T-helper 1 cell treated with Interleukin-12 subunit alpha and Interleukin-12 subunit beta and Interleukin-4 antibody, amounts not matched to agents 30 ng/mL and 1 ng/mL, for 36 hours (primary cell): ENCODE measurements at places on chromosomes 4 and X. TPM values are rescaled to one million over a fixed set of nuclear protein-coding genes. Genes with fewer than 3 reads are reported as not detected.

Gene G6PD
- 70.1 and 72.7 TPM in 2 replicates for total RNA-seq

Gene PAGE1
- not detected in 2 replicates for total RNA-seq

Gene SLC2A9
- 3.2 and 3.6 TPM in 2 replicates for total RNA-seq

Gene DCAF4L1
- 0.32 TPM in 2 replicates for total RNA-seq

Gene PASD1
- total RNA-seq, result not detected in 2 replicates

Gene ZNF185
- total RNA-seq, result 1.0 and 1.1 TPM in 2 replicates

Gene TMEM47
- not detected in 2 replicates for total RNA-seq

Gene USP17L15
- total RNA-seq, result not detected in 2 replicates

Gene MAP7D3
- 16.4 and 17.2 TPM in 2 replicates for total RNA-seq

Gene ATP2B3
- 0.07 and 0.12 TPM in 2 replicates for total RNA-seq

Gene TASL
- total RNA-seq, result 12.8 and 15.6 TPM in 2 replicates

Gene PDS5A
- total RNA-seq, result 106 TPM in 2 replicates

Gene NEUROG2
- total RNA-seq, result not detected in 2 replicates

Gene CSAG3
- total RNA-seq, result 7.4 and 9.8 TPM in 2 replicates

Gene TMEM165
- 84.4 and 95.4 TPM in 2 replicates for total RNA-seq

Gene STS
- 2.0 TPM in 2 replicates for total RNA-seq

Gene MAGEA9B
- total RNA-seq, result not detected in 2 replicates

Gene ZNF630
- 0.44 and 0.54 TPM in 2 replicates for total RNA-seq

Gene TMPRSS11E
- total RNA-seq, result not detected in 2 replicates

Gene ANOS1
- total RNA-seq, result not detected in 2 replicates

Gene CENPVL2
- not detected in 2 replicates for total RNA-seq

Gene CENPVL1
- not detected in 2 replicates for total RNA-seq
